ENCODE measurements at places on chromosomes 16 and 17. TPM values are rescaled to one million over a fixed set of nuclear protein-coding genes. Genes with fewer than 3 reads are reported as not detected.

MYCBPAP gene
- total RNA-seq = 0.34 TPM

MT4 gene
- total RNA-seq = not detected

CCL11 gene
- not detected for total RNA-seq

SCGB1C2 gene
- total RNA-seq = not detected

RASD1 gene
- 0.19 TPM for total RNA-seq

BRIP1 gene
- total RNA-seq = 17.0 TPM

RCVRN gene
- total RNA-seq = not detected

RNF43 gene
- not detected for total RNA-seq

CDK5R1 gene
- 4.2 TPM for total RNA-seq

DHX58 gene
- total RNA-seq = 5.3 TPM

GRCh38 chr17:80760511-80760911 is 215.9 kb downstream of the RPTOR start:
- DNase-seq = no peak

DNA sequence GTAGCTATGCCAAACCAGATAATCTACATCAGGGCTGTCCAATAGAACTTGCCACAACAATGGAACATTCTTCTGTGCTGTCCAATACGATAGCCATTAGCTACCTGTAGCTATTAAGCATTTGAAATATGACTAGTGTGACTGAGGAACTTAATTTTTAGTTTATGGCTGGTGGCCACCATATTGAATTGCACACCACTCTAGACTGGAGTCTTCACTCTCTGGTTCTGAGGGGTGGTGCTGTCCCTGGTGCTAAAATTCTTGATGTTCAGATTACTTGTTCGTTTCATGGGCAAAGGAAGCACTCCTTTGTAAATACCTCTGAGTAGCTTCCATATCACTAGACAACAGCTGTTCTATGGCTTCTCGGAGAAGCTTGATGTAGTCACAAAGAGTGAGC is 296.6 kb downstream of the NPIPA8 start:
- no peak for DNase-seq

GRCh38 chr16:2036200-2036966 is 9.7 kb downstream of the NHERF2 start:
- no peak for DNase-seq

DNA sequence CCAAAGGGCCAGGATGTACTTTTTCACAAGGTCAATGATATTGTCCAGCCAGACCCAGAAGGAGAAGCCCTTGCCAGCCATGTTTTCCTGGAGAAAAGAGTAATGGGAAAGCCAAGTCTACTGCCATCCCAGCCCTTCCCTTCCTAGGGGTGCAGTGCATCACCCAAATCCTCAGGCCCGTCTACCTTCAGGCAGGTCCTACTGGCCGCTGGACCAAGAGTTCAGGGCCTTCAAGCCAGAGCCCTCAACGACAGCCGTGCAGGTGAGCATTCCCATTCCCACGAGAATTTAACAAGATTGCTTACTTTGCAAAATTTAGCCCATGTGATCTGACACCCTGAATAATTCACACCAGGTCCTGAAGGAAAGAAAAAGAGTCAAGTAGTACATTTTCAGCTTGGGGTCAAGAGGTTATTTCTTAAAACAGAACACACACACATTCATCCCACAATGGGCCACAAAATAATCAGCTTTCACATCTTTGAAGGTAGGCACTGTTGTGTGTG is 35.0 kb downstream of the STAT5A start:
- no peak for DNase-seq

DNA sequence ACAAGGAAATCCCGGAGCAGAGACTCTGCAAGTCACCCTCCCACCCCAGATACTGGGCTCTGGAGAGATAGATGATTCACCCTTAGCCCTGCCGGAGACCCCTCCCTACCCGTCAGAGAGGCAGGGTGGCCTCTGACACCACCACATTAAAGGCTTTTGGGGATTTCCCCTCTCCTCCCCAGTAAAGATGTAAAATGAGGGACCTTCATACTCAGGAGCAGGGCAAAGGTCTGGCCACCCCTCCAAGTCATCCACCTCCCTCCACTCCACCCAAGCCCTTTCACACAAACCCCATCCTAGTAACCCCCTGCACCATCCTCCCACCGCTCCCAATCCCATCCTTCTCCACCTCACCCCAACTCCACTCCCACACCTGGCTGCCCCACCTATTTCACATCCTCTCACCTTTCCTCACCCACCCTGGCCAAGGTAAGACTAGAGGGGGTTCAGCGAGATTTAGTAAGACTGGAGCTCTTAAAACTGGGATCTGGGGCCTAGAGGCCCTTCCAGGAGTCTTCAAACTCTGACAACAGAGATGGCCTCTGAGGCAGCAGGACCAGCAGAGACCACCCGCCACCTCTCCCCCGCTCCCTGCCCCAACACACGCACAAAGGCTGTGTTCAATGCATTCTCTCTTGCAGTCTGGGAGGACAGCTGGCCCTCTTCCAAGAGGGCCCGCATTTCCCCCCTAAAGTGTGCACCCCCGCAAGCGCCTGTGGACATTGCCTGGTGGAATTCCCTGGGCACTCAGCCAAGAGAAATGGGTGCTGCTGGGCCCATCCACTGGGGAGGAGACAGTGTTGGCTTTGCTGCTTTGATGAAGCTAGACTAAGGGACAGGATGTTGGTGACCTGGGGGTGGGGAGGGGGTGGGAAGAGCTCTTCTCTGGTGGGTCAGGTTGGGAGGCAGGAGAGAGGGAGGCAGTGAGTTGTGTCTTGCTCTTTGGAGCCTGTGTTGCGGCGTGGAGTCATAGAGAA is 1.1 kb downstream of the ABAT start:
- no peak for DNase-seq

DNA sequence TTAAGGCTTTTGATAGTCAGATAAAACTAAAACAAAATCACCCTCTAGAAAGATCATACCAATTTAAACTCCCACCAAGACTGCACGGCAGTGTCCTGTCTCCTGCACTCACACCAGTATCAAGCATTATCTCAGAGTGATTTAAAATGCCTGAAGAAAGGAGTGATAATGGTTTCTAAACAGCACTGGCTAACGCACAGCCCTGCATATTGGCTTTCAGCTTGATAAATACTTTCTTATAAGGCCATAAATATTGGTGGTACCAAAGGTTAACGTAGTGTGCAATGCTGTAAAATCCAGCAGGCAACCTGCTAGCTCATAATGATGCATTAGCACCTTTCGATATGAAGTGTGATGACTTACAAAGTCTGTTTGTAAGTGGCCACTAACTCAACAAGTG is 214.3 kb downstream of the RBFOX1 start:
- DNase-seq = no peak

DNA sequence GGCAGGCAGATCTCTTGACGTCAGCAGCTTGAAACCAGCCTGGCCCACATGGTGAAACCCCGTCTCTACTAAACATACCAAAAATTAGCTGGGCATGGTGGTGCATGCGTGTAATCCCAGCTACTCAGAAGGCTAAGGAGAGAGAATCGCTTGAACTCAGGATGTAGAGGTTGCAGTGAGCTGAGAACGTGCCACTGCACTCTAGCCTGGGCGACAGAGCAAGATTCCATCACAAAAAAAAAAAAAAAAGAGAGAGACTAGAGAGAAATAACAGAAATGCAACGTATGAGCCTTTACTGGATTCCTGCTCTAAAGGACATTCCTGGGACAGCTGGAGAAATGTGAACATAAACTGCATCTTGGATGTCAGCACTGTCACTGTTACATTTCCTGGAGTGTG is 10.8 kb downstream of the IFT140 start:
- DNase-seq = no peak

- no peak for DNase-seq
Measured at GRCh38 chr17:18300725-18301480, 13.9 kb downstream of the TOP3A start.

- DNase-seq = no peak
Measured at GRCh38 chr16:645852-646678, 3.1 kb upstream of the WDR90 start.

DNA sequence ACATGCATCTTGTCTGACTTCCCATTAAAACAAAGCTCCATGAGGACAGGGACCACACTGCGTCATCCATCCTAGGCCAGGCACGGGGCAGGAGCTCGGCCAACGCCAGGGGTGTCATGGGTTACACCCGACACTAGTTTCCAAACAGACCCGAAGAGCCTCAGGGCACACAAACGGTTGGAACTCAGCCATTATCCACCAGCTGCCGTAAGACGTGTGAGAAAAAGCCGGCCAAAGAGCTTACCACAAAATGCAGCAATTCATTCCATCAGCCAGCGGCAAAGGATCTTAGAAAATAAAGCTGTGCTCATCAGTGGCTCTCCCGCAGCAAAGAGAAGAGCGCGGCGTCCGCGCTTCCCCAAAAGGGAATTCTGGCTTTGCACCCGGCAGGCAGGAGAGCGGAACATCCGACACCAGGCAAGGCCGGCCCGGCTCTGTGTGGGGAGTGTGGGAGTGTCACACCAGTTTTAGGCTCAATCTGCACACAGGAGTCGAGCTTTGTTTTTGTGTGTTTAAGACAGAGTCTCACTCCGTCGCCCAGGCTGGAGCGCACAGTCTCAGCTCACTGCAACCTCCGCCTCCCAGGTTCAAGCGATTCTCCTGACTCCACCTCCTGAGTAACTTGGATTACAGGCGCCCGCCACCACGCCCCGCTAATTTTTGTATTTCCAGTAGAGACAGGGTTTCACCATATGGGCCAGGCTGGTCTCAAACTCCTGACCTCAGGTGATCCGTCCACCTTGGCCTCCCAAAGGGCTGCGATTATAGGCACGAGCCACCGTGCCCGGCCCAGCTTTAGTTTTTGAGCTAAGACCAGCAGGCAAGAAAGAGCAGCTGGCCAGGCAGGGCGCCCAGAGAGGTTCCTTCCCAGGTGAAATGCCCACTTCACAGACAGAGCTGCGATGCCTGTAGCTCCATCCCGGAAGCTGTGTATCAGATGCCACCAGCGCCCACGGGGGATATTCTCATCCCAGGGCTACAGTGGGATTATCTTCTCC is 1.5 kb downstream of the SLC38A8 start:
- peak; percentile 54 for DNase-seq

- DNase-seq = no peak
Measured at GRCh38 chr16:774086-775001, 13.8 kb downstream of the MSLN start.

DNA sequence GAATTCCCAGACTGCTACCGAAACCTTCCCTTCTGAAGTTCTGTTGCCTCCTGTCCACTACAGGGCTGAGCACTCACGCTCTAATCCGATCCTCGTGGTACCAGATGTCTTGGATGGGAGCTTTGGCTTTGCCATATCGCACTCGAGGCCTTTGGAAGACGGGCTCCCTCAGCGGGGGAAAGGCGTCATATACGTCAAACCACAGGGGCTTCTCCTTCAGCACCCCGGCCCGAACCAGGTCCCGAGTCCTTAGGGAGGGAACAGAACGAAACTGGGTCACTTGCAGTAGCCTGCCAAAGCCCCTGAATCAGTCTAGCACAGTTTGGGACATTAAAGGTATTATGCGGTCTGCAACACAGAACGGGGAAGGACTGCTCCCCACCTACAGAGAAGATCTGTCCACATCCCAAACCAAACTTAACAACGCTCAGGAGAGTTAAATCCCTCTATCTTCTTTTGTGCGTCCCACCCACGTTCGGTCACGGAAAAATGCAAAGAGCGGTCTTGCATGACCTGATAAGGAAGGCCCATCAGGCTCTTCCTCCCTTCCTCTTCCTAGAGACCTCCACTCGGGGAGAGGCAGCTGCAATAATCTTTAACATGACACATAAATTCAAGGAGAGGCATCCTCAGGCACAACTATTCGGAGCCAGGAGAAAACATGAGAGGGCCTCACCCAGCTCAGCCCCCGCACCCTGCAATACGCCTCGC is 526 bp downstream of the MRPS23 start:
- DNase-seq = no peak

DNA sequence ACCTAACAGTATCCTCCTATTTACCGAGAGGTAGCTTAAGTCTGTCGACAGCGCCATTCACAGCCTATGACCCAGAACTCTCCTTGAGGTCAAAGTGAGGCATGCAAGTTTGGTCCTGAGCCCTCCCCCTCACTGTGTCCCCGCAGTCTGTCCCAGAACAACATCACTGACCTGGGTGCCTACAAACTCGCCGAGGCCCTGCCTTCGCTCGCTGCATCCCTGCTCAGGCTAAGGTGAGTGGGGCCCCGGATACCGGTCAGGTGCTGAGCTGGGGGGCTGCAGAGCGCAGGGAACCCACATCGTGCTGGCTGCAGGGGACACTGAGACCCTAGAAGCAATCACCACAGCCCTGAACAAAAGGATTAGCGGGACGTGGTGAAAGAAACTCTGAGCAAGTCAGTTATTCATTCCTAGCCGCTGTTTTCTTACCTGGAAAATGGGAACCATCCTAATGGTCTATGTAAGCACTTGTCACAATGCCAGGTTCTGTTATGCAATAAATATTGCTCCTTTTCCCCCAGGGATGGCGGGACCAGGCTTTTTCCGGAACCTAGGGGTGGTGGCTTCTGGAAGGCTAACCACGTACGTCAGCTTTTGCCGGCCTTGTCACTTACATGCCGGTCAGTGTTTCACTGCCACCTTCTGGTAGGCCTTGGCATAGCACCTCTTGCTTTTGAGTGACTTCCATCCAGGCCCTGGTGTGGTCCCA is 23.8 kb downstream of the DEXI start:
- DNase-seq = peak; percentile 89

DNA sequence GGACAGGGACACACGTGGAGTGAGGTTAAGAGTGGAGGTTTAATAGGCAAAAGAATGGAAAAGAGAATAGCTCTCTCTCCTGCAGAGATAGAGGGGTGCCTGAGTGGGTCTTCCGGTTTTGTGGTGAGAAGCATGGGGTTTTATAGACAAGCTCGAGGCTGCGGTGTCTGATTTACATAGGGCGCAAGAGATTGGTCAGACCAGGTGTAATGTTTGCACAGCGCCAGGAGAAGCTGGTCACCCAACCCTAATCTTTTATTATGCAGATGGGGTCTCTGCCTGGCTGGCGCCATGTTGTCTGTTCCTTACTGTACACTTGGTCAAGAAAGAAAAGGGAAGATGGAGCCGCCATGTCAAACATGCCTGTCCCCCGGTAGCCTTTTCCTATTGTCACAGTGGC is 44.5 kb upstream of the MLYCD start:
- DNase-seq = no peak

GRCh38 chr16:48511071-48511540 is 98.9 kb downstream of the N4BP1 start:
- no peak for DNase-seq

DNA sequence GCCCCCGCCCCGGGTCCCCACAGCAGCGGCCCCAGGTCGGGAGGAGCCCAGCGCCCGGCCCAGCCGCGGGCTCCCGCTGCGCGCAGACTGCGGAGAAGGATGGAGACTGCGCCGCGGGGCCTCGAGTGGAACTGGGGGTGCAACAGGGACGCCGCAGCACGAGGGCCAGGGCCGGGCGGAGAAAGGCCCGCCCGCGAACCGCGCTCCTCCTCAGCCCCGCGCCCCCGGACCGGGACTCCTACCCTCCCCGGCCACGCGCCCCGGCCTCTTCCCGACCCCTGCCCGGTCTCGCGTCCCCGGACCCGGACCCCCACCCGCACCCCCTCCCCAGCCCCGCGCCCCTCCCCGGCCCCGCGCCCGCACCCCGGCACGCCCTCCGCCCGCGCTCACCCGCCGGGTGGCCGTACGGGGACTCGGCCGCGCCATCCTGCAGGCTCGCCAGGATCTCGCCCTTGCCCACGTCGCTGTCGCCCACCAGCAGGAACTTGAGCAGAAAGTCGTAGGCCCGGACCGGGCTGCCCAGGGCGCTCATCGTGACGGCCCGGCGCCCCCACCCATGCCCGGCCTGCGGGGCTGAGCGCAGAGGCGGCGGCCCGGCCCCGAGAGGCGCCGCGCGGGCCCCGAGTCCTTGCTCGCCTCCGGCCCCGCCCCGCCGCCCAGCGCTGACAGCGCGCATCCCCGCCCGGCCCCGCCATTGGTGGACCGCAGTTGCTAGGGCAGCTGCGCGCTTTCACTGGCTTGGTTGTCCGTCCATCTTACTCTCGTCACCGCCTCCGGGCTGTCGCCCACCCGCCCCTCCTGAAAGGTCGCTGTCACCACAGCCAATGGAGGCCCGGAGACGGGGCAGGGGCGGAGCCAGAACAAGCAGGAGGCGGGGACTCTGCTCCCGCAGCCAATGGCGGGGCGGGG is at the start of gene RAB40B:
Gene RAB40B, minus strand, starts transcription at position 634 of the 909 bp plus-strand sequence. Its CDS starts 102 bp downstream, at position 532.
- DNase-seq = peak; percentile 97

Data from LHCN-M2 (cell line).